ENCODE measurements at places on chromosomes 11 and 22.
A peak's percentile ranks its signal among the peaks of the same experiment; 100 is the strongest.

DNA sequence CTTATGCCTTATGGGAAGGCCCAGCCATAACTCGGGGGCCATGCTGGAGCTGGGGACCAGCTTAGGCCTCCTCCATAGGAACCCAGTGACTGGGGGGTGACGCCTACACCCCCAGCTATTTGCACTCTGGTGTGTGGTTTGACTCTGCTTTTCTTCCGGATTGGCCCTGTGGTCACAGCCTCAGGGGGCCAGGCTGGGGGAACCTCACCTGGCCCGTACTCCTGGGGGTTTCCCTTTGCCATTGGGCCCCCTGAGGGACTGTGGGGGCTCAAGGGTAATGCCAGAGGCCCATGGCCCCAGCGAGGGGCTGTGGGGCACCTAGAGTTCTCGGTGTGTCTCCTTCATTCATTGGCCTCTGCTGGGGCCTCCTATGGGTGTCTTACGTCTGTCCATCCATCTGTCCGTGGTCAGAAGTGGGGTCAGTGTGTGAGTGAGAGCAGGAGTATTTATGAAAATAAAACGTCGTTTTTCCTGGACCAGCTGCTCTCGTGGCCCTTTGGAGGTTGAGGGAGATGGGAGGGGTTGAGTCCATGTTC lies 6.3 kb upstream of the SH3BP1 start:
- DNase-seq = no peak

DNA sequence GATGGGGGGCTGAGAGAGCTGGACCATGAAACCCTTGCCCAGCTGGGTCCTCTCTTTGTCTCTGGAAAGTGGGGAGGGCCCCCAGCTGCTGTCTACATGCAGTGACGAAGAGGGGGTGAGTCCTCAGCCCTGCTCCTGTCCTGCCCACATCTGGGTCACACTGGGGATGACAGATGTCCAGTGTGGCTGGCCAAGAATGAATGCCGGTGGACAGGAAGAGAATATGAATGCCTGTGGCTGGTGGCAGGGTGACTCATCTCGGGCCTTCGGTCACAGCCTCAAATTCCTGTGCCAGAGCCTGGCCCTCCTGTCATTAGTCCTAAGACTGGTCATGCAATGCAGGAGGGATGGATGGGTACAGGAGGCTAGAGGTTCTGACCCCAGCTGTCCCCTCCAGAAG lies 2.2 kb upstream of the PNPLA3 start:
- no peak for DNase-seq

DNA sequence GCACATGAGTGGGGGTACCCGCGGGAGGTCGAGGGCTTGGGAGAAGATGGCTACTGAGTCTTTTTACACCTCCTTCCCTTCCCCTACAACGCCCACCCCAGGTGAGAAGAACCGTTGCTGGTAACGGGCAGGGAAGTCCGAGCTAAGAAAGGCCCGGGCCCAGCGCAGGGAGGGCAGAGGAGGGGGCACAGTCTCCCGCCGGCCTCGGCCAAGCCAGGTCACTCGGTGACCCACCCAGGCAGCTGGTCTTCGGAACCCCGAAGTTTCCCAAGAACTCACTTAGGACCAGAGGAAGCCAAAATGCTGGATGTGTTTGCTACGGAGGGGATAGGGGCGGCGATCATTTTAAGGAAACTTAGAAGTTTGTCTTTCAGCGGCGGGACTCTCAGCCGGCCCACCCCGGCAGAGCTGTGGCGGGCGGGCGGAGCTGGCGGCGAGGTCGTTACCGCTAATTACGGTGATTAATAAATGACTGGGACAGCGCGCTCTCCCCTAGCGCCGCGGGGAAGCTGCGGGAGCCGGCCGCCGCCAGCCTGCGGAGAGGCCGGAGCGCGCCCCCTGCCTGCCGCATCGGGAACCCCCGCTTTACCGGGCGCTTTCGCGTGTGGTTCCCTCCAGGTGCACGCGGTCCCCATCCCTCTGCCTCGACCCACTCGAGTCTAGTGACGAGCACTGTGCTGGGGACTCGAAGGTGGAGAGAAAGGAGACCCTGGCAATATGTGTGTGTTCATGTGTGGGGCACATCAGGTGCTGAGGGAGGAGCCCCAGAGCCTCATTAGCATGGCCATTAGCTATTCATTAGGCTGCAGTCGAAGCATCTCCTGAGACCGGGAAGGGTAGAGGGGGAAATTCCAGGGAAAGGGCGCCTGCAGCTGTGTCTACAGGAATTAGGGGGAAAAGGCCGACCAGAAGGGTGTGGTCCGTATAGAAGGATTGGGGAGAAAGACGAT lies 945 bp downstream of the ROBO3 start:
- DNase-seq = no peak

- DNase-seq = no peak
These were observed 18.3 kb downstream of the ATG13 start for GRCh38 chr11:46635557-46636139.

DNA sequence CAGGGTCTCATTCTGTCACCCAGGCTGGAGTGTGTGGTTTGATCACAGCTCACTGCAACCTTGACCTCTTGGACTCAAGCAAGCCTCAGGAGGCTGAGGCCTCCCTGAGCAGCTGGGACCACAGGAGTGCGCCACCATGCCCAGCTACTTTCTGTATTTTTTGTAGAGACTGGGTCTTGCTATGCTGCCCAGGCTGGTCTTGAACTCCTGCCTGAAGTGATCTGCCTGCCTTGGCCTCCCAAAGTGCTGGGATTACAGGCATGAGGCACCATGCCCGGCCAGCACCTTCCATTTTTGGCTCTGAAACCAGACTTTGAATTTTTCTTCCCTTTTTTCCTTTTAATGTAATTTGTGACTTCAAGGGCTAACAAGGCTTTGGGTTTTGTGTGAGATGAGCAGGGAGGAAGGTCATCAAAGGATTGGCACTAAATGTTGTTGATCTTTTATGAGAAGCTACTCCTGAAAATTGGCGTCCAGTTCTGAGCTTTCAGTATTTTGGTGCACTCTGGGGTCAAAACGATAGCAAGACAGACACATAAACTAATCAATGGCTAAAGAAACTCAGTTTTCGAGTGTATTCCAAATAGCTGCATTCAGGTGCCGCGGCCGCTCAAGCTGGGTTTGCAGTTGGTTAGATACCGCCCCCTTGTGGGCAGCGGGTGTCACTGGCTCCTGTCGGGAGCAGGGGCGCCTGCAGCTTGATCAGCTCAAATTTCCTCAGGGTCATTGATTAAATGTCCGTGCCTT lies 51.9 kb upstream of the CLMP start:
- peak; percentile 69 for DNase-seq

DNA sequence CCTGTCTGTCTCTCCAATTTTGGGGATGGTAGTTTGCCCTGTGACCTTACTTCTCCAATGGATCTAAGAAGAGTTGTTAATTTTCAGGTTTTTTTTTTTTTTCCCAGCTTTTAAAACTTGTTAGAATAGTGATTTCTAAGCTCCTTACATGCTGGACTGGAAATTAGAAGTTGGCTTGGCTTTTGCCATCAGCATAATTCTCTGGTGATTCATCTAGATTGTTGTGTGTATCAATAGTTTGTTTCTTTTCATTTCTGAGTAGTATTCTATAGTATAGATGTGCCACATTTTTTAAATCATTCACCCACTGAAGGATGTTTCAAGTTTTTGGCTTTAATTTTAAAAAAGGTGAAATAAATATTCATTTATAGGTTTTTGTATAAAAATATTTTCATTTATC lies 51.4 kb downstream of the ADAMTS15 start:
- DNase-seq = no peak

DNA sequence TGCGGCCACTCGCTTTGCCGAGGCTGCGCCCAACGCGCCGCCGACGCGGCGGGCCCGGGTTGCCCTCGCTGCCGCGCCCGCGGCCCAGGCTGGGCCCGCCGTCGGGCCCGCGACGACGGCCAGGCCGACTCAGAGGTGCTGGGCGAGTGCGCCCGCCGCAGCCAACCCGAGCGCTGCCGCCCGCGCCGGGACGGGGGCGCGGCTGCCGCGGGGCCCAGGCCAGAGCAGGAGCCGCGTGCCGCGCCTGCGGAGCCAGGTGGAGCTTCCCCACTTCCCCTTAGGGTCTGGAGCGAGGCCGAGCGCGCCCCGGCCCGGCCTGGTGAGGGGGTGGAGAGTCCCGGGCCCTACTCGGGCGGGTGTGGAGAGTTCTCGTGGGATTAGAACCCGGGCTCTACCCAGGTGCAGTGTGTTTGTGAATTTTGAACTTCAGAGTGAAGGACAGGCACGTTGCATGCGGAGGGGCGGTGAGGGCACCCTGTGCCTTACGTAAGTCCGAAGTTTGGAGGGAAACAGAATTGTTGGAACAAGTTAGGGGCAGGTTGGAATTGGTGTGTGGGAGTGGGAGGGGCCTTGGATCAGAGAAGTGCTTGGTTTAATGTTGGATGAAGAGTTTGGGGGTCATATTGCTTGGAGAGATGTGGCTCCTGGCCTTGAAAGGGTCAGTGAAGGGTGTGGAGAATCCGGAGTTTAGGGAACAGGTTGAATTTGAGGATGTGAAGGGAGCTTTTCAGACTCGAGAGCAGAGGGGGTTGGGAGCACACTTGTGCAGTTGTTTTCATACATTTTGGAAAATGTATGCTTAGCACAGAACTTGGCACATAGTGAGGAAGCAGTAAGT lies 697 bp downstream of the RNF169 start:
- no peak for DNase-seq

- DNase-seq = no peak
These were observed 191.5 kb downstream of the CEP164 start for GRCh38 chr11:117519170-117519569.

GRCh38 chr11:29017941-29018340 lies 909.8 kb downstream of the METTL15 start:
- DNase-seq = no peak

DNA sequence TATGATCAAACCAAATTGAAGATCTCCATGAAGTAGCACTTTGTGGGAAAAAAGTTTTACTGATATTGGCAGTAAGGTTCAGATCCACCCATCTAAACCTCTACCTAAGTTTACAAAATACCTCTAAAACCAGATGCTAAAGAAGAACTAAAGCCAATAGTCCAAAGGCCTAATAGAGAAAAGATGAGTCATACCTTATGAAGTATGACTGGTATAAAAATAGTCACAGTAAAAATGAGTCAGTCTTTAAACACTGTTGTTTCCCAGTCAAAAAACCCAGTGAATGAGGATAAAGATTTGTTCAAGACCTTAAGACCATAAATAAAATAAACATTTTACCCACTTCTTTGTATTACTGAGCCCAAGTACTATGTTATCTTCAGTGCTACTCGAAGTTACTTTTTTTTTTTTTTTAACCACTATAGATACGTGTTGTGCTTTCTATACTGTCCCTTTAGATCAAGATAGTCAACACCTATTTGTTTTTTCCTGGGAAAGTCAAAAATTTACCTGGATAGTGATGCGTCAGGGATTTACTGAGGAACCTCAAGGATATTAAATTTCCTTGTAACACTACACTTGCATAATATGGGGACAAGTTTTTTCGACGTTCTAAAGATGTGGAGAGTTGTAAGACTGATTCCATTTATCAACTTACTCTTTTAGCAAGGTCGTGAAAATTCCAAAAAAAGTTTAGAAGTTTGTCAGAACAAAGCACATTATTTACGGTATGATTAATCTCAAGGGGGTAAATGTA lies 87.3 kb downstream of the CCDC73 start:
- no peak for DNase-seq

- DNase-seq = no peak
These were observed 9.8 kb upstream of the SIK2 start for GRCh38 chr11:111592491-111592890.

All from activated naive CD8-positive, alpha-beta T cell treated with anti-CD3 and anti-CD28 coated beads, Interleukin-2, amount 50 U/mL, for 16 hours (primary cell).